ENCODE measurements at places on chromosomes 4 and X.

DNA sequence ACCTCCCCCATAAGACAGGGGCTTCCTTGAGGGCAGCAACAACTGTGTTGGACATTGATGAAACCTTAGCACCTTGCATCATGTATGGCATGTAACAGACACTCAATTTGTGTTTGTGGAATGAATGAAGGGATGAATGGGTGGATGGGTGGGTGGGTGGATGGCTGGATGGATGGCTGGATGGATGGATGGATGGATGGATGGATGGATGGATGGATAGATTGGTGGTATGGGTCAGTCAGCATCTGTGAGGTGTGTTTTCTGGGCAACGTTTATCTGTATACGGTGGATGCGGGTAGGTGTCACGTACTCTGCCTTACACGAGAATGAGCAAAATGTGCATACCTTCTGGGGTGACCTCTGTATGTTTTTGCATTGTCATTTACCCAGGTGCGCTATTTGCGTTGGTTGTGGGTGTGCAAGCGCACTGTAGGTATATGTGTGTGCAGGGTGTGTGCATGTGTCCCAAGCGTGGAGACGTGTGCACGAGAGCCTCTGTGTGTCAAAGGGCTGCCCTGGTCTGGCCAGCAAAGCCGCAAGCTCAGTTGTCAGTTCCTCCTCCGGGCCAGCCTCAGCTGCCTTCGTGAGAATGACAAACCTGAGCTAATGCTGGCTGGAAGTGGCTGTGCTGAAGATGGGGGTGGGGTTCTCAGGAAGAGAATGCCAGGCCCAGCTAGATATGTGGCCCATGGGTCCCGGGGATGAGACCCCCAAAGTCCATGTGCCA lies 26.5 kb downstream of the ELF4 start:
- DNase-seq: no peak

DNA sequence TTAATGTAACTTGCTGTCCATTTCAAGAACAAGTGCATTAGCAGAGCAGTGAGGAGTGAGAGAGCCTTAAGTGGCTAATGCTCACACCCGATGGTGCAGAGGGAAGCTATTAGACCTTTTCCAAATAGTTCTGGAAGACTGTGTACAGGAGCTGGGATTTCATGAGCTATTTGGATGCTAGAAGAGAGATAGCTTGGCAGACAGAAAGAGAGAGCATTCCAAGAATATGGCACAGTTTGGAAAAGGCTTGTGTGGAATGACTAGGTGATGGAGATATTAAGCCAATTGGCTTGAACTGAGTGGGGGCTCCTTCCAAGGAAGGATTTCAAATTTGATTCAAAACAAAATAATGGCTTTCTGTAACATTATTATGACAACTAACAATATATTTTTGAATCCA lies 1097.2 kb upstream of the TENM3 start:
- DNase-seq: no peak

DNA sequence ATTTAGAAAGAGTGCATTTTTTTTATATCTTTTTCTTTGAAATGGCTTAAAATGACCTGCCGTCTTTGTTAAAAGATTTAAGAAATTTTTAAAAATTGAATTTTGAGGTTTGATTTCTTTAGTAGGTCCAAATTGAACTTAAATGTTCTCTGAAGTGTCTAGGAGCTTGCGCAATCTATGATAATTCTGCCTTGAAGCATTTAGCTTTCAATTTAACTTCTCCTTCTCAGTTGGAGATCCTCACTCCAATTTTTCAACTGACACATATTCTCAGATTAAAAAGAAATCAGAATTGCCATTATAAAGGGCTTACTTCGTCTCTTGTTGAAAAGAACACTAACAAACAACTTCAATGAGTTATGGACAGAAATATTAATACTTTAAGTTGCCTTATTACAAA lies 273.5 kb downstream of the TMA16 start:
- DNase-seq: no peak

- no peak for DNase-seq
Observed at GRCh38 chr4:155681886-155682285, 15.2 kb downstream of the GUCY1A1 start.

- no peak for DNase-seq
Observed at GRCh38 chrX:55841962-55842752, 124.6 kb downstream of the RRAGB start.

DNA sequence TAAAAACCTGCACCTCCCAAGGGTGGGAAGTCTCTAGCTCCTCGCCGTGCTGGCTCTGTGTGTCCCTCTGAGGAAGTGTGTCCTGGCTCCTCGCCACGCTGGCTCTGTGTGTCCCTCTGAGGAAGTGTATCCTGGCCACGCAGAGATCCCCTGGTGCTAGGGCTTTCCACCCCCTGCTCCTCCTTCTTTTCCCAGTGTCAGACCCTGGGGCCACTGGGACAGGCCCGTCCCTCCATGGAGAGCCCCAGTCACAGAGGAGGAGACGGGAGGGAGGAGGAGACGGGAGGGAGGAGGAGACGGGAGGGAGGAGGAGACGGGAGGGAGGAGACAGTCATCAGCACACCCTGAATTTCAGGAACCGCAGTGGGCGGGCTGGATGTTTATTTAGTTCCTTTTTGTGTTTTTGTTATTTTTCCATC lies 53.8 kb upstream of the HGFAC start:
- no peak for DNase-seq

DNA sequence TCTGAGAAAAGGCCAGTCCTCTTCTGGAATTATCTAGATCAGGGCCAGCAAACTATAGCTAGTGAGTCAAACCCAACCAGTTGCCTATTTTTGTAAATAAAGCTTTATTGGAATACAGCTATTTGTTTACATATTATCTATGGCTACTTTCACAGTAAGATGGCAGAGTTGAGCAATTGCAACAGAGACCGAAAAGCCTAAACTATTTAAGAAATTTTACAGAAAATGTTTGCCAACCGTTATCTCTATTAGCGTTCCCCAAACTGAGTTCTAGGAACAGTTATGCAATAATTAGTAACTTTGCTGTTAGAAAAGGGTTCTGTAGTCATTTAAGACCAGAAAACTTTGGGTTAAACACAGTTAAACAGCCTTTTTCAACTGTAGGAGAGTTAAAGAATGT lies 10.5 kb downstream of the TEX13B start:
- DNase-seq: no peak

DNA sequence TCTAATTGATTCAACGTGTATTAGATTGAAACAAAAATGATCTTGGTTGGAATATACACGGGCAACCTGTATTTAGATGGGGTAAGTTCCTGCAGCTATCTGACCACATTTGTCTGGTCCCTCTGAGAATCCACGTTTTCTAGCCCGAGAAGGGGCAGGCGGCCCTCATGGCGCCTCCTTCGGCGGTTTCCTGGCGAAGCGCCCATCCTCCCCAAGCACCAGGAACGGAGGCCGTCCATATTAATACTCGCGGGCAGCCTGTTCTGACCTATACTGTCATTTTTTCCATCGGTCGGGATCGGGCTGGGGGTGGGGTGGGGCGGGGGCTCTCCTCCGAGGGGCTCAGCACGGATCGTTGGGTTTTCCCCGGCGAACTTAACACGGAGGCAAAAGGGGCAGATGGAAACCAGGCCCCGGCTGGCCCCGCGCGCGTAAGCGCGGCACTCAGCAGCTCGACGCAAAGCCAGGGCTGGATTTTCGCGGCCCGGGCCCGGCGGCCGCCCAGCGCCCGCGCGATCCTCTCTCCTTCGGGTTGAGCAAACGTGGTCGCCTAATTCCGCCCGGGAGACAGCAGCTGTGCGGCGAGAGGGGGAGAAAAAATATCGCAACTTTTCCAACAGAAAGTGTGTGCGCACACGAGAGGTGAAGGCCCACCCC lies 77.2 kb upstream of the BCOR start:
- no peak for DNase-seq

DNA sequence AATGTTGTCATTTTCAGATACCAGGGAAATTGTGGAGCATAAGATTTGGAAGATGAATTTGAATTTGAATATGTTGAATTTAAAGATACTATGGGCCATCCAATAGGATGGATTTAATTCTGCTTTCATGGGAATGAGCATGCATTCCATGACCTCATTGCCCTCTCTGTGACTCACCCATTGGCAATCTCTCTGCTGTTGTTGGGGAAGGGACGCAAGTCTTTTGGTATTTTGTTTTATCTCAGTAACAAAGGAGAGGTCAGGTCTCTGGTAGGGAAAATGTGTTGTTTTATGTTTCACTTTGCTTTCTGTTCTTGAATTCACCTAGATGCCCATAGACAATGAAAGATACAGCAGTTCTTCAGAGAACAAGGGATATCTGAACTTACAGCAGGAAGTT lies 42.1 kb upstream of the MAGEA4 start:
- no peak for DNase-seq

DNA sequence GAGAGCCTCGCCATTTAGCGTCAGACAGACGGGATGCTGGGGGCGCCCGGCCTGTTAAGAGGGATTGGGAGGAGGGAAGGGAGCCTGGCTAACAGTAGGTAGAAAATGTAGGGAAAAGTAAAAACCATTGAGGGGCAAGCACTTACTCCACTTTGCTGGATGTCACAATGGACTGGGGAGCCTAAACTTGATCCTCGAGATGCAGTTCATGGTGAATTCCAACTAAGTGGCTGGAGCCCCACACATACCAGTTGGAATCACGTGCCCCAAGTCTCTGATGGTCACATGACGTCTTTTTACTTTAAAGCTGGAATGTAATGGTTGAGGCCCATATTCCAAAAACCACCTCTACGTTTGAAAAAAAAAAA lies 1.5 kb downstream of the PLS3 start:
- DNase-seq: no peak

DNA sequence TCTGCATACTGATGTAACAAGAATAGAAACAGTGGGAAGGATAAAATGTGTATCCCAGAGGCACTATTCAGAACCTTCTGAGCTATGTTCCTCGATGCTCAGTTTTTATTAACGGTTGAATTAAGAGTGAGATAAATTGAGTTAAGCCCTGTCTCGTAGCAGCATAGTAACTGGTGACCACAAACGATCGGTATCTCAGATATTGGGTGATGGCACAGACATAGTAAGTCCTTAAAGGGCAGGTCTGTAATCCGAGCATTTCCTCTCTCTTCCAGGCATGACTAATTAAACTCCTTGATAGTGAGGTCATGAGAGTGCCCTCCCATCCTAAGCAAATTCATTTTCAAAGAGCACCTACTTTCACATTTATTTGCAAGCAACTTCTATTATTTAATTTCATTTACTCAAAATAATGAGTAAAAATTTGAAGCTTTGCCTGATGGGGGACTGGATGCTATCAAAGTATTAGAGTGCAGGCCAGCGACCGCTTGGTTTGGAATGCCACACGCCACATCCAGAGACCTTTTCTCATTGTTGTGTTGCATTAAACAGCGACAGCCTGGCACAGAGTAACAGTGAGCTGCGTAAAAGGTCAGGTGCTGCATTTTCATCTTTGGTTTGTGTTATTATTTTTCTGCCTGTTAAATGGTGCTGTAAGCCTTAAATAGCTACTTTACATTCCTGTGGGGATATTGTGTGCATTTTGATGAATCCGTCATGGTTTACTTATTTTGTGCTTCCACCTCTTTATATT lies 101.9 kb downstream of the PCDH7 start:
- no peak for DNase-seq

- no peak for DNase-seq
Observed at GRCh38 chrX:143296521-143296920, 220.8 kb downstream of the SPANXN3 start.

GRCh38 chrX:141945426-141945825 lies 41.7 kb downstream of the MAGEC1 start:
- DNase-seq: no peak

DNA sequence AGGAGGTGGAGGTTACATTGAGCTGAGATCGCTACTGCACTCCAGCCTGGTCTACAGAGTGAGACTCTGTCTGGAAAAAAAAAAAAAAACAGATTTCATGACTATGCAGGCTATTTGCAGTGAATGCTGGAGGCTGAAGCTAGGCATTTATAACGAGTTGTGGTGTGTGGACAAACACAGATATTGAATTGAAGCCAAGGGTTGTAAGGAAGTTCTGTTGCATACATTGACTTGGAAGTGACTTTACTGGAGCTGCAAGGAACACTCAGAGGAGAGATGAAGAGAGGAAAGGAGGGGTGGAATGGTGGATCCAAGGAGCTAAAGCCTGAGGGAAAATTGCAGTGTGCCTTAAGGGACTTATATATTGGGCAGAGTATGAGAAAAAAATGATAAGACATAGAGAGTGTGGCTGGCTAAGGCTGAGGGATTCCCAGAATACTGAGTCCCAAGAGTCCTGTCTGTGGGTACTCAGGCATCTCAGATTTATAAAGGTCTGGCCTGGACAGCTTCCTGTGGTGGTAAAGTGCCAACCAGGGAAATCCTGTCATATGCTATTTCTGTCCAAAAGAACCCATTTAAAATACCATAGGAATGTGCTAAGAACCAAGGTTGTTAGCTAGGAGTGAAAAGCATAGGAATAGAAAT lies 87.8 kb upstream of the GUCY1A1 start:
- no peak for DNase-seq

GRCh38 chr4:152997288-152997687 lies 61.2 kb downstream of the FHDC1 start:
- DNase-seq: no peak

DNA sequence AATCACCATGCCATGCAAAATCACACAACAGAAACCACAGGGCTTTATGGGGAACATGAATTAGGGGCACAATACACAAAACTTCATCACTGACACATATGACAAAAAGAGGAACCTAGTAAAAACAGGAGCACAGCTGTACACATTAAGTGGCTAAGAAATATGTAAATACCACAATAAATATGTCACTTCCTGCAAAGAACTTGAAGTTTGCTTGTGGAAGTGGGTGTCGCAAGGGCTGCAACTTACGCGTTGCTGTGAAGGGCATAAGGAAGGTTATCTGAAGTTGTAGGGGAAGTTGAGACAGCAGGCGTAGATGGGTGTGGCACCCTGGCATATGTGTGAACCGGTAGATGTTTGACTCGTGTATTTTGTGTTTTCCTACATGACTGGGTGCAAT lies 42.4 kb downstream of the CLCN4 start:
- peak; percentile 30 for DNase-seq

DNA sequence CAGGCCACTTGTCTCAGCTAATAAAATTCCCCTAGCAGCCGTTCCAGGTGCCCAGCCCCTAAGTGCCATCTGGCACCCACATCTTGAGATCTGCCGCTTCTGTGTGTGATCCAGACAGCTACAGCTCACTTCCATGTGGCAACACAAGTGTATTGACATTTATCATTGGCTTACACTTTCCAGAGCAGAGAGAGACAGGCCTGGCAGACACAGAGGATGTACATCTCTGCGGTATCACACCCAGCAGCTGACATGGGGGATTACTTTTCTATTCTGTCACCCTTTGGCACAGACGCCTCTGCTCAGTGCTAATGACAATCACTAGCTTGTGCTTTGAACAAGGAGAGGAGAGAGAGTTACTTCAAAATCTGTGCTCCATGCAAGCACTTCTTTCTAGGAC lies 195.9 kb downstream of the KDR start:
- no peak for DNase-seq

GRCh38 chrX:23694606-23695005 lies 27.3 kb downstream of the PRDX4 start:
- DNase-seq: peak; percentile 18

GRCh38 chr4:18388039-18388438 lies 366.5 kb upstream of the LCORL start:
- DNase-seq: no peak

- no peak for DNase-seq
Observed at GRCh38 chrX:73877687-73878086, 314.7 kb downstream of the CHIC1 start.

GRCh38 chr4:158787709-158788475 lies 19.1 kb downstream of the FNIP2 start:
- no peak for DNase-seq

- no peak for DNase-seq
Observed at GRCh38 chr4:17578482-17578891, 1.5 kb downstream of the LAP3 start.
